ENCODE measurements at places on chromosomes 16 and 17.
A peak's percentile ranks its signal among the peaks of the same experiment; 100 is the strongest.

GRCh38 chr17:3613124-3613523, 3.9 kb upstream of the TRPV1 start:
- no peak for DNase-seq

DNA sequence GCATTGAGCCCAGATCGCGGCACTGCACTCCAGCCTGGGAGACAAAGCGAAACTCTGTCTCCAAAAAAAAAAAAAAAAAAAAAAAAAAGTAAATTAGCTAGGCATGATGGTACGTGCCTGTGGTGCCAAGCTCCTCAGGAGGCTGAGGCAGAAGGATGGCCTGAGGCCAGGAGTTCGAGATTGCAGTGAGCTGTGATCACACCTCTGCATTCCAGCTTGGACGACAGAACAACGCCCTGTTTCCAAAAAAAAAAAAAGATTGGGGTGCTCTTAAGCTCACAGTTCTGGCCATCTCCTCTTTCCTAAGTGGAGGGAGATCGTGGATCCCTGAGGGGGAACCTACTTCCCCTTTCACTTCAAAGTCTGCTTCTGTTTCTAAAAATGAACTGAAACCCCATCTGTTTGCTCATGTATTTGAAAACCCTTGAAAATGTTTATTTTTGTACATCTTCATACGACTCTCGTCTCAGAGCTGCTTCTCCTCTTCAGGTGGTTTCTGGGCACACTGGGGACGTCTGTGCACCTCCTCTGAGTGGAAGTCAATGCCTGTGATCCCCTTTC, 138.8 kb downstream of the PRKCA start:
- DNase-seq = peak; percentile 18

DNA sequence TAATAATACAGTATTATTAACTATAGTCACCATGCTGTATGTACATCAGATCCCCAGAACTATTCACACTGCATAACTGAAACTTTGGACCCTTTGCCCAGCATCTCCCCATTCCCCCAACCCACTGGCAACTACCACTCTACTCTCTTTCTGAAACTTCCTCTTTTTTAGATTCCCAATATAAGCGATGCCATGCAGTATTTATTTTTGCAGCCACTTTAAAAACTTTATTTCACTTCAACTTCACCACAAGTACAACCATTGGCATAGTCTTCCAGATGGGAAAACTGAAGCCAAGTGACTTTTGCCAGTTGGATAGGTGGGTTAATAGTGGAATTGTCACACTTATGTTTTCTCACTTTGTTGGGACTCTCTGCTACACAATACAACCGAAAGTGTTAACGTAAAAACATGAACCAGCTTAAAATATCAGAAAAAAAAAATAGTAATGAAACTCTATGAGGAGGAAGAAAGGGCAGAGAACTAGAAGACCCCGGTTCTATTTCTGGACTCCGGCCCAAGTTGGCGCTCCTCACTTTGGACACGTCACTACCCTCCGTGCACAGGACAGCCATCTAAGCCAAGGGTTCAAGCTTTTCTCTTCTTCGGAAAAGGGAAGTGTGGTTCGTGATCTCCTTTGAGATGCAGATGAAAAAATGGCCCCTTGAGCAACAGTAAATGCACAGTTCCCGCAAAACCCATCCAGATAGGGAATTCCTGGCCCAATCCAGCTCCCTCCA, 743 bp downstream of the SHCBP1 start:
- peak; percentile 7 for DNase-seq

DNA sequence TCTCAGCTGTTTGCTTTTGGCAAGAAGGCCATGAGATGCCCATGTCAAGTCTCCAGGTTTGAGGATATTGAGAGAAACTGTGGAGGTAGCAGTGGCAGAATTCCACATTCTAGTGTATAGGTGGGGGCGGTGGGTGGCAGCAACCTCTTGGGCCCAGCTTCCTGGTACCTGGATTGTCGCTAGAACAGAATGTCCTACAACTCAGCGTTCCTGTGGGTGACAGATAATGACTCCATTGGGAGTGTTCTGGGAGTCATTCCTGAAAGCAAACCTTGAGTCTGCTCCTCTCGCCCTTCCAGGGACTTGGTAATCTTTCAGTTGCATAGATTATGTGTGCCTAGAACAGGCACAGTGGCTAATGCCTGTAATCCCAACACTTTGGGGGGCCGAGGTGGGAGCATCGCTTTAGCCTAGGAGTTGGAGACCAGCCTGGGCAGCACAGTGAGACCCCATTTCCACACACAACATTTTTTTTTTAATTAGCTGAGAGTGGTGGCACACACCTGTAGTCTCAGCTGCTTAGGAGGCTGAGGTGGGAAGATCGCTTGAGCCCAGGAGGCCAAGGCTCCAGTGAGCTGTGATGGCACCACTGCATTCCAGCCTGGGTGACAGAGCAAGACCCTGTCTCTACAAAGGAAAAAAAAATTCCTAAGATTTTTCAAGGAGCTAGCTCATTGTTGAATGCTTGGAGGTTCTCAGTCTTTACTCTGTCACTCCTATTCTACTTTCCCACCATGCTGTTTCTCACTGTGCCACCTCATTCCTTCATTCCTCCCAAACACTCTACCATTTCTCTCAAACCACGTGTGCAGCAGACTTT, 37.9 kb upstream of the METTL16 start:
- DNase-seq = no peak

DNA sequence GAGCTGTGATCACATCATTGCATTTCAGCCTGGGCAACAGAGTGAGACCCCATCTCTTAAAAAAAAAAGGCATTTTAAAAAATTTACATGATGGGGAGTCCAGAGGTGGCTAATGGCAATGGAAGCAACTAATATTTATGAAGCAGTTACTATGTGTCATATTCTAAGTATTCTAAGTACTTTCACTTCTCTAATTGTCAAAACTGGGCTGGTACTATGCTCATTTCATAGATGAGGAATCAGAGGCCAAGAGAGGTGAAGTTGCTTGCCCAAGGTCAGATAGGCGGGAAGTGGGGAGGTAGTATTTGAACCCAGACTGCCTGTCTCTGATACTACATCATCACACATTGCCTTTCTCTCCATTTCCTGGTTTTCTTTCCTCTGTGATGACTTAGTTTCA, 50.7 kb downstream of the SLC5A11 start:
- no peak for DNase-seq

GRCh38 chr16:89219365-89219764, 1.9 kb downstream of the ZNF778 start:
- DNase-seq = no peak

DNA sequence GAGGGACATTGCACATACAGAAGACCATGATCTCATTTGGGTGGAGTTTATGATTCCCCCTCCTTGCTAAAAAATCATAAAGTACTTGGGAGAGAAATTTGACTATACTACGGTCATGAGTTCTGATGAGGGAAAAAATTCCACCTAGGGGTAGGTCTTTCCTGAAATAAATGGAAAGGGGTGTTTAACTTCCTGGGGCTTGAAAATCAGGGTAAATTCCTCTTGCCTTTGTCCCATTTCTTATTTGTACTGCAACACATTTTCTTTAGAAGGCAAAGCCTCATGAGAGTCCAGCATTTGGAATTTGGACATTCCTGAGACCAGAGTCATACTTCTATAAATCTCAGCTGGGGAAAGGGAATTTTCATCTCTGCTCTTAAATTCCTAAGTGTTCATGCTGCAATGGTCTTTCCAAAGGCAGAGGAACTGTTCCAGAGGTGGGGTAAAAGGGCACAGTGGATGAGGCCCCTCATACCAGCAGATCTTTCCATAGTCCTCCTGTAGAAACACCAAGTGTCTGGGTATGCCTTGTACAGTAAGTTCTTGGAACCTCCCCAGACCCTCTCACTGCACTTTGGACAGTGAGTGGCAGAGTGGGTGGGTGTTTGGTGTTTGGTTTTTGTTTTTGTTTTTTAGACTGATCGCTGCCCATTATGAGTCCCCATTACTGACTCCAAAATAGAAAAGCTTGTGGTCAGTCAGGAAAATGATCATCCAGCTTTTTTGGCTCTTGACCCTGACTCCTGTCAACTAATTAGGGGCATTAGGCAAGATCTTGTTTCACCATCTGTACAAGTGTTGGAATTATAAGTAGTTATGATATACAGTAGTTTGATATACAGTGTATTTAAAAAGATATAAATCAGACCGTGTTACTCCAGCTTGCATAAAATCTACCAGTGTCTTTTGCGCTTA, 6.0 kb downstream of the LYRM1 start:
- no peak for DNase-seq

- no peak for DNase-seq
Measured at GRCh38 chr17:72378414-72379390, 257.9 kb downstream of the SOX9 start.

DNA sequence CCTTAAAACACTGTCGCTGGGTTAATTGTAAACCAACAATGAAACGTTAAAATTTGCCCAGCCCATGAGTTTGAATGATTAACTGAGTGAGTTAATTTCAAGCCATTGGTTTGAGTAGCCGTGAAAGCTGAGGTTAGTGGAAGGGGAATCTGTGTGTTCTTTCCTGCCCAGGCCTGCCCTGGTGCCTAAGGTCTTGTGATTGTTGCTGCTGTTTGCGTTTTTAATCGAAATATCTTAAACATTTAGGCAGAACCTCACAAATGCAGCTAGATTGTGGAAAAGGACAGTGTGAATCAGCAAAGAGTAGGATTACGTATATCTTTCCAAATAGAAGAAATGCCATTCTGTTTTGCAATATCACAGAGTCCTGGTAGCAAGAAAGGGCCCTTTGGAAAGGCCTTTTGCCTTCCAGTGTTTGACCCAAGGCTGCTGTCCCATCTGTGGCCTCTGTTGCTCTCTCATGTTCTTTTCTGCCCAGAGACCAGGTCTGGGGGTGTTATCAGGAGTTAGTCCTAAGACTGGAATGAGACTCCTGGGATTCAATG, 113.8 kb downstream of the MSI2 start:
- no peak for DNase-seq

- no peak for DNase-seq
Measured at GRCh38 chr17:59632398-59632797, 12.7 kb downstream of the CLTC start.

GRCh38 chr16:67790071-67790470, 16.3 kb downstream of the RANBP10 start:
- no peak for DNase-seq

DNA sequence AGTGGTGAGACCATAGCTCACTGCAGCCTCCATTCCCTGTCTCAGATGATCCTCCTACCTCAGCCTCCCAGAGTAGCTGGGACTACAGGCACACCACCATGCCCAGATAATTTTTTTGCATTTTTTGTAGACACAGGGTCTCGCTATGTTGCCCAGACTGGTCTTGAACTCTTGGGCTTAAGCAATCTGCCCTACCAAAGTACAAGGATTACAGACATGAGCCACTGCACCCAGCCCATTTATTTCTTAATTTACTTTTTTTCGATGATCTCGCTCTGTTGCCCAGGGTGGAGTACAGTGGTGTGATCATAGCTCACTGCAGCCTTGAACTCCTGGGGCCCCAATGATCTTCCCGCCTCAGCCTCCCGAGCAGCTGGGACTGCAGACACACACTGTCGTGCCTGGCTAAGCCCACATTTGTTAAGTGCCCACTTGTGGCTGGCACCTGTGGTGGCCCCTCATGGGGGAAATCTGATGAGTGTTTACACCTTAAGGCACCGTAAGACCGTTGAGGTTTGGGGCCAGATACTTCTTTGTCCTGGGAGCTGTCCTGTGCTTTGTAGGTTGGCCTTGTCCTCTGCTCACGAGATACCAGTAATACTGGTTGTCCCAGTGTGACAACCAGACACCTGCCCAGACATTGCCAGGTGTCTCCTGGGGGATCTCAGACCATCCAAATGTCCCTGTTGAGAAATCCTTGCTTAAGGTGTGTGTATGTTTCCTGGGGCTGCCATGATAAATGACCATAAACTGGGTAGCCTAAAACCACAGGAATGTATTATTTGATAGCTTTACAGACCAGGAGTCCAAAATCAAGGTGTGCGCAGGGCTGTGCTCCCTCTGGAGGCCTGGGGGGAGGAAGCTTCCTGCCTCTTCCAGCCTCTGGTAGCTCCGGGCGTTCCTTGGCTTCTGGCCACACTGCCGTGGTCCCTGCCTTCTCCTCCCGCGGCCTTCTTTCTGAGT, 141.4 kb upstream of the GSE1 start:
- DNase-seq = no peak

GRCh38 chr16:53911513-53911912, 207.6 kb downstream of the FTO start:
- peak; percentile 25 for DNase-seq

DNA sequence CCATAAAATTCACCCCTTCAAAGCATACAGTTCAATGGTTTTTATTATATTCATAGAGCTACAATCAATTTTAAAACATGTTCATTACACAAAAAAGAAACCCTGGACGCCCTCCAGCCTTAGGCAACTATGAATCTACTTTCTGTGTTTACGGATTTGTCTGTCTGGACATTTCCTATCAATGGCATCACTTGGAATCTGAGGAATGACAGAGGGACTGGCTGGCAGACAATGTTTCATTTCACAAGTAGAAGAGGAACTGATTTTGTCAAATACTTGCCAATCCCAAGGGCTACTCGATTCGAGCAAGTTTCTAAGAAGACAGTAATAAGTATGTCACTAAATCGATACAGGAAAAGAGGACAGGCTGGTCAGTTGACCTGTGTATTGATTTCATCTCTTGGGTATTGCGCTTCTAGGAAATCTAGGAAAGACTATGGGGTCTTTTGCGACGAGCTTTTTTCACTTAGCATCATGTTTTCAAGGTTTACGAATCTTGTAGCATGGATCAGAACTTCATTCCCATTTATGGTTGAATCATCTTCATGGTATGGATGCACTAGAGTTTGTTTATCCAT, 56.6 kb downstream of the RGS9 start:
- DNase-seq = no peak

GRCh38 chr17:47304186-47304585, 19.6 kb upstream of the EFCAB13 start:
- DNase-seq = no peak

GRCh38 chr17:80395402-80396151, 19.4 kb upstream of the ENDOV start:
- DNase-seq = no peak

DNA sequence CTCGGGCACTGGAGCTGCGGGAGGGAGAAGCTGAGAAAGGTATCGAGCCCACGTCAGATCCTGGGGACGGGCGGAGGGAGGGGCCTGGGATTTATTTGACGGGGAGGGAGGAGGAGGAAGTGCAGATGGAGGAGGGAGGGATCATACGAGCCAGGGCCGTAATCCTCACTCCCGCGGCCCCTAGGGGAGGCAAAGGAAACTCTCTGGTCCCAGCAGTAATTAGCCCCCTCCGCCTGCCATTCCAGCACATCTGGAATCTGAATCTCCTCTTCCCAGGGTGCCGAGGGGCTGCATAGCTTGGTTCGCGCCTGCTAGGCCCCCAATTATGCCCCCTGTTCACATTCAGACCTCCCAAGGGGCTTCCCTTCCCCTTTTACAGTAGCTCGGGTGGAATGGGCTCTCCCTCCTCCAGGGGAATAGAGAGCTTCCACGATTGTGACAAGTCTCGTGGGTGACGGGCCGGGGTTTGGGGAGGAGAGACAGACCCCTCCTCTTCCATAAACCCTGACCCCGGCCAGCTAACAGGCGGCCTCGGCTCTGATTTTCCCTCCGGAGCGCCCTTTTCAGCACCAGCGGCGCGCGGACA, at the start of gene SEZ6L2:
Gene SEZ6L2 (minus strand): TSS at position 35 of the 586 bp plus-strand sequence. CDS start 531 bp downstream, outside the sequence.
- DNase-seq = no peak
